Breast epithelium (tissue), 4 donors: ENCODE measurements at places on chromosomes 6 and 20. TPM values are rescaled to one million over a fixed set of nuclear protein-coding genes. Genes with fewer than 3 reads are reported as not detected.

MRAP2 gene
- total RNA-seq: 0.16 TPM

DNA sequence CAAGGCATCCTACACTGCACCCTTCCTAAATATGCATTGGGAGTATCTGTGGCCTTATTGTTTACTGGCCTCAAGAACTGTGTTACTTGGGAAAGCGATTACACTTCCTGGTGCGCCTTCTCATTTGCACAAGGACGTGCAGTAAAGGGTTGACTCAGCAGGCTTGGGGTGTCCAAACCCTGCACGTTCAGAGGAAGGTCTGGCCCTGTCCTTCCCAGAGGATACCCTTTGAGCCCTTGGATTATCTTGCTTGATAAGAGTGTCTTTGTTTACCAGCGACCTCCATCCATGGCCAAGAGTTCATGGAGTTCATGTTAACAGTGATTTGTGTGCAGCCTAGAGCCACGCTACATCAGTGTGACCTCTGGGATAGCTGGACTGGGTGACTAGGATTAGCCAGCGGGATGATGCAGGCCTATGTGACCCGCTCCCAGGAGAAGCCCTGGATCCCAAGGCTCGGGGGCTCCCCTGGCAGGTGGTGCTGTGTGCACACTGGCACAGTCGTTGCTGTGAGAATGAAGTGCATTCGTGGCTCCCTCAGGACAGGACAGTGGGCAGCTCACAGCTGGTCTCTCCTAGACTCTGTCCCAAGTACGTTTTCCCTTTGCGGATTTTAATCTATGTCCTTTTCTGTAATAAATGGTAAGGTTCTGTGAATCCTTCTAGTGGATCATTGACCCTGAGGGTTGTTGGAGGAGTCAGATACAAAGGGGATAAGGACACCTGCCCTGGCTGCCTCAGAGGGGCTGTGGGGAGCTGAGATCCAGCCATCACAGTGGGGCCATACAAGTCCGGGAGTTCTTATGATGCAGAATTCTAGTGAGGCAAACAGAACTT, 73.5 kb downstream of the TTLL2 start:
- no peak overlapping the region for H3K27ac ChIP-seq
- no peak for DNase-seq
- no peaks in the 10 kb centered on the region for H3K27me3 ChIP-seq
- H3K36me3 ChIP-seq: no peaks in the 10 kb centered on the region

DNA sequence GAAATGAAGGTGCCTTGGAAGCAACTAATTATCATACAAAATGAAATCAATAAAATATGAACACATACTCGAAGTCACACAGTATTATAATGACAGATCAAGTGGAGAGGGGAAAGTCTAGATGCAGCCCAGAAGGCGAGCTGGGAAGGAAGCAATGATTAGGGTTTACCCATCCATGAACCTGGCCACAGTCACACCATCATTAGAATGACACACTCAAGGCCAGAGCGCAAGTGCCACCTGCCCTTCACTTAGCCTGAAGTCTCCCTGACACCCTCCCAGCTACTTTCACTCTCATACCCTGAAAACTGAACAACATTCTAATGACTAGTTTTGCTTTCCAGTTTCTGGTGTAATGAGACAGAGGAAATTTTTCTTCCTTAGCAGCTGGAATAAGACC, 302.8 kb upstream of the JARID2 start:
- H3K4me3 ChIP-seq: no peak overlapping the region
- no peaks in the 10 kb centered on the region for H3K4me1 ChIP-seq
- H3K27me3 ChIP-seq: no peaks in the 10 kb centered on the region
- H3K36me3 ChIP-seq: no peaks in the 10 kb centered on the region

- no peaks in the 10 kb centered on the region for H3K36me3 ChIP-seq
- no peak for DNase-seq
- no peak overlapping the region for H3K4me3 ChIP-seq
- no peaks in the 10 kb centered on the region for H3K4me1 ChIP-seq
- H3K27me3 ChIP-seq: no peaks in the 10 kb centered on the region
- no peak overlapping the region for H3K27ac ChIP-seq
These were observed 125.1 kb upstream of the LOC128125822 start for GRCh38 chr6:63447134-63447533.

DNA sequence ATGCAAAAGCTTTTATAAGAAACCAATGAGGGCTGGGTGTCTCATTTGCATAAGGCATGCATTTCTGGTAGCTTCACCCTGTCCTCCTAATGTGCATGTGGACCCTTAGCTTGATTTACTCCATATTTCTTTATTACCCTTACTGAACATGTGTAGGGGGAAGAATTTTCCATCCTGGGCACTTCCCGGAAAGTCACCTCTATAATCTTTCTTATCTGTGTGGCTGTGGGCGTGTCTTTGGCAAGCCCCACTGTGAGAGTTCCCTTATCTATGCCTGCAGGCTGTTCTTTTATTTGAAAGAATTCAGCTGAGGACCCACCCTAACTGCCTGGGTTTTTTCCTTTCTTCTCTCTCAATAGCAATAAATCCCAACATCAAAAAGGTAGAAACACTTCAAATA, 627.8 kb downstream of the DOK5 start:
- H3K27me3 ChIP-seq: no peaks in the 10 kb centered on the region
- H3K4me1 ChIP-seq: no peaks in the 10 kb centered on the region
- H3K4me3 ChIP-seq: no peak overlapping the region
- H3K27ac ChIP-seq: no peak overlapping the region
- DNase-seq: no peak

DNA sequence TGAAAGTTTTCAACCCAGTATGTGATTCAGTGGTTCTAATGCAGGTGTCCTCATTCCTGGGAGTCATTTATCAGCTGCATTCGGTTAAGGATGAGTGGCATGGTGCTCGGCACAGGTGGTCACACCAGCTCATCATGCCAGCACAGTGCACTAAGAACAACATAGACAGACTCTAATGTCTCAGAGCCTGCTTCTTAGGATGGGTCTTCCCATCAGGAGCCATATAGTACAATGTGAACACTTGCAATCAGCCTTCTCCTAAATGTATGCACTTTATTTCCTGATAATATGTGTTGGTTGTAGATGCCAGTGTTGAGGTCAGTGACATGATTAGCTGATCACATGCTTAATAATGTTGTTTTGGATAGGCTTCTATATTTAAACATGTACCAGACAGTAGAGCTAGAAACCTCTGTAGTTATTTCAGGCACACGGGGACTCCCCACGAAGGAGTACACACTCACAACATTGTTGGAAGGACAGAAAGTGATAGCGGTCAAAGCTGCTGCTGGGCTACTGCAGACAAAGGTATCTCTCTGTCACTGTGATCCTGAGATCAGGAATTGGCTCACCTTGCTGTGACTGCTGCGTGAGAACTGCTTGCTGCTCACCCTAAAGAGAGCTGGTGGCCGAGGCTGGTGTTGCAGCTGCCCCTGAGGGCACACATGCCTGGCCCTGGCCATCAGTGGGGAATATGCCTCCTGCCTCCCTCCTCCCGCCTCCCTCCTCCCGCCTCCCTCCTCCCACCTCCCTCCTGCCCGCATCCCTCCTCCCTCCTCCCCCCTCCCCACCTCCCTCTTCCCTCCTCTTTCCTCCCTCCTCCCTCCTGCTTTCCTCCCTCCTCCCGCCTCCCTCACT, 195.4 kb downstream of the SMOC2 start:
- H3K27me3 ChIP-seq: no peaks in the 10 kb centered on the region
- H3K27ac ChIP-seq: no peak overlapping the region
- H3K4me3 ChIP-seq: no peak overlapping the region
- H3K4me1 ChIP-seq: no peaks in the 10 kb centered on the region
- H3K36me3 ChIP-seq: no peaks in the 10 kb centered on the region
- no peak for DNase-seq

GRCh38 chr6:37936906-37937305, 117.4 kb downstream of the ZFAND3 start:
- H3K4me3 ChIP-seq: no peak overlapping the region
- H3K4me1 ChIP-seq: no peaks in the 10 kb centered on the region
- H3K36me3 ChIP-seq: no peaks in the 10 kb centered on the region
